ENCODE measurements at places on chromosomes 7 and 10.
A peak's percentile ranks its signal among the peaks of the same experiment; 100 is the strongest.

DNA sequence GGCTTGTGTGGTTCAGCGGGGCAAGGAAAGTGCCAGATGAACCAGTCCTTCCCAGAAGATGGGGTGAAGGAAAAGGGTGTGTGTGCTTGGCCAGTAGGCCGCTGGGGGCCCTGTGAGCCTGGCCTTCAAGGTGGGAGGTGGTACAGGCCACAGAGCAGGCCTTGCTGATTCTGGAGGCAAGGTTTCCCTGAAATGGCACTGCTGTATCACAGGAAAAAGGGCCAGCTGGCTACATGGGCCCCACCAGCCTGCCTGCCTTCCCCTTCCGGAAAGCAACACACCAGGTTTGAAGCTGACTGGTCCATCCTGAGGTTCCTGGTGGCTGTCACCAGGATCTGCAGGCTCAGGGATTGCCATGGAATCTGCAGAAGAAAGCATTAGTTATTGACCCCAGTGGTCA lies 12.5 kb downstream of the MMRN2 start:
- DNase-seq, result no peak

- DNase-seq, result no peak
Measured at GRCh38 chr7:157845203-157845835, 508.5 kb downstream of the DNAJB6 start.

DNA sequence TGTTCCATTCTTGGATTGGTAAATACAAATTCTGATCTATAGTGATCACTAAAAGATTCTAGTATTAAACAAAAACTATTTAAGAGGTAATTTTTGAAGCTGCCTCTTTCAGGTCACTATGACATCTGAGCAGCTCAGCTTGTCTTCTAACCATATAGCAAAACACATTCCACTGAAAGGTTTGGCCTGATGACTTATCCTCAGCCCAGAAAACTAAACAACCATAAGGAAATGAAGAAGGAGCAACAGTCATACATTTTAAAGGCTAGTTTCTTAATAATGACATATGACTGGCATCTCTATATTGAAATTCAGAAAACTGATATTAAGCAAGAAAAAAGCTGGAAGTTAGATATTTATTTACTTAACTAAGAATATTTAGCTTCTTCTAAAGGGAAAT lies 24.6 kb downstream of the NT5C2 start:
- peak; percentile 43 for DNase-seq

DNA sequence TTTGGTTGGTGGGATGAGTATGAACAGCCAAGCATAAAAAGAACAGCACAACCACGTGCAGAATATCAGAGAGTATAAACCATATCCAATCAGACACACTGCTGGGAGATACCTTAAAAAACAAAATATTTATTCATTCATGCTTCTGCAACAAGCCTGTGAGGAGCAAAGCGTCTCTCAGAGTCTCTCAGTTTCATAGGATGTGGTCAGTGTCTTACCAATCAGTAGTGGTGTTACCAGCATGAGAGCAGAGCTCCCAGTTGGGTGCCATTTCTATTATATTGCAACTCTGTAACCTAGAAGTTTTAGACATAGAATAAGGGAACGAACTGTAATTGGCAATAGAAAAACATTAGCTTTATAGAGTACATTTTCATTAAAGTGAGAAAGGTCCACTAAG lies 445.9 kb upstream of the LRRN3 start:
- DNase-seq, result no peak

DNA sequence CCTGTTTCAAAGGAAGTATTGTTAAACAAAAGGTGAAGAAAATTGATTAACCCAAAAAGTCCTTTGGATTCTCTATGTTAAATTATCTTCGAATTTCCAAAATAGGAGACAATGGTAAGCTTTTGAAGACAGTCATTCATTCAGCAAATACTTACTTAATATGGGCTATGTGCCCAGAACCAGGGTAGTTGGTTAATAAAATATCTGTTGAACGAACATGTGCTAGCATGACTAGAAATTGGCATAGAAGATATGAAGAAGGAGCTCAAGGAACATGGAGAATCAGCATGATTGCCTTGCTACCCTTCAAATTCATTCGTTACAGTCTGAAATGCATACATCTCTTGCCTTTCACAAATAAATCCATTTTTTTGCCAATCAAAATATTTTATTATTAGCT lies 123.1 kb upstream of the RHEB start:
- no peak for DNase-seq

GRCh38 chr7:121484089-121484763 lies 88.1 kb upstream of the FAM3C start:
- DNase-seq, result no peak

GRCh38 chr10:77421591-77421990 lies 216.0 kb downstream of the KCNMA1 start:
- DNase-seq, result no peak

- DNase-seq, result no peak
Measured at GRCh38 chr7:67593794-67594193, 597.2 kb downstream of the TYW1 start.
